Stimulated activated CD4-positive, alpha-beta T cell treated with anti-CD3 and anti-CD28 coated beads, Interleukin-2, amount 100 ng/mL, for 48 hours (primary cell): ENCODE measurements at places on chromosomes 7 and 10.

DNA sequence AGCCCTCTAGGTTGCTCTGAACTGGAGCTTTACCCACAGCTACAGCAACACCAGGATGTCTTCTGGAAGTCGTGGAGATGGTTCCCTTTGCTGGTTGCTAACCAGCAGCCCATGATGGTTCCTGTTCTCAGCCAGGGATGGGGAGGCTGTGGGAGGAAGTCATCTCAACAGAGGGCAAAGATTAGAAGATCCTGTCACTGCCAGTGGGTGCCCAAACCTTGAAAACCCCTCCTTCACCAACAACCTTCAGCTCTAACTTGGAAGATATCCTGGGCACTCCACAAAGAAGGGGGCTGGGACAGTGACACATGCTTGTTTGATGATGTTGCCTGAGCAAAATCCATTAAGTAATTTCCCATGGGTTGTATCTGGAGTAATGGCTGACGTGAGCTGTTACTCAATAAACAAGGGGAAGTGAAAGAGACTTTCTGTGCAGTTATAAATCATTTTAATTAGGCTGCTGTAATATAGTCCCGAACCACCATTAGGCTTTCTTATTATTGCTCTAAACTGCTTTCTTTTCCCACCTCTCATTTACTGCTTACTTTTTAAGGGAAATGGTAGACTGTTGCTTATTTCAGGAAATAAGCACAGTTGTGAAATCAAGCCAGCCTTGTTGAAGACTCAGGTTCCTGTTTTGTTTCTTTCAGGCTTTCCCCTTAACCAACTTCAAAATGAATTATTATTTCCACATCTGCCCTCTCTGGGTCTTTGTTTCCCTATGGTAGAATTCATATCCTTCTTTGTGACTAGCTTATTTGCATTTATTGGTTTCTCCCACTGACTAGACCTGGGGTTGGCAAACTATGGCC lies 124.8 kb downstream of the PPP1R17 start:
- DNase-seq: no peak

DNA sequence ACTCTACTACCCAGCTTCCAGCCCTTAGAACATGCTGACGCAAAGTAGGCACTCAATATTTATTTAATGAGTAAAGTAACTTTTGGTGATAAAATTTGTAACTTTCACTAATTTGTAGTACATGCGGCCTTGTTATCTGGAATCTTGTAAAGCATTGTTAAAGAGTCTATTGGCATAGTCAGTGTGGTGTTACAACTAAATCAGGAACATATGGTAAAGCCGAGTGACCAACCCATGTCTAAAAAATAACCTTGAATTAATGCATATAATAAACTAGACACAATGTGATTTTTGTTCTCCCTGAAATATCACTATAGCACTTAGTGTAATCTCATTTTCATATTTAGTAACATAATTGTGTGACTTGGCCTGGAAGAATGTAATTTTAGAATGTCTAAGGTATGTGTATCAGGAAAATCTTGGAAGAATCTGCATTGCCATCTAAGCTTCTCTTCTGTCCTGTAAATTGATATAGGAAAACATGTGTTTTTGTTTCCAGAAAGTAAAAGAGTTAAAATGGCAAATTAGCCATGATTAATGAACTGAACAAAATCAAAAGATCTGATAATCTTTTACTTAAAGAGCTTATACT lies 256.7 kb upstream of the GNAI1 start:
- no peak for DNase-seq

DNA sequence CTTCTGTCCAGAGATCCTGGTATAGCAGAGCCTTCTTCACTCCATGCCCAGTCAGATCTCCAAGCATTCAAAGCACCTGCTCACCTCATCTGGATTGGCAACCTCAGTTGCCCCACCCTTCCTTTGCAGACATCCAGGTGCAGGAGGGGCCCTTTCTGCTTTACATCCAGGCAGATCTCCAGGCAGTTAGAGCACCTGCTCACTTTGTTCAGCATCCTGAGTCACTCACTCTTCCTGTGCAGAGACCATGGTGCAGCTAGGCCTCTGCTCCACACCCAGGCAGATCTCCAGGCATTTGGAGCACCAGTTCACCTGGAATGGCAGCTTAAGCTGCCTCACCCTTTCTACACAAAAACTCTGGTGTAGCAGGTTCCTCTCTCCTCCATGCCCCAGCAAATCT lies 153.1 kb downstream of the CDK14 start:
- DNase-seq: no peak

GRCh38 chr10:52523696-52524095 lies 209.6 kb downstream of the DKK1 start:
- no peak for DNase-seq

GRCh38 chr7:94003446-94004023 lies 620 bp downstream of the BET1 start:
- no peak for DNase-seq

DNA sequence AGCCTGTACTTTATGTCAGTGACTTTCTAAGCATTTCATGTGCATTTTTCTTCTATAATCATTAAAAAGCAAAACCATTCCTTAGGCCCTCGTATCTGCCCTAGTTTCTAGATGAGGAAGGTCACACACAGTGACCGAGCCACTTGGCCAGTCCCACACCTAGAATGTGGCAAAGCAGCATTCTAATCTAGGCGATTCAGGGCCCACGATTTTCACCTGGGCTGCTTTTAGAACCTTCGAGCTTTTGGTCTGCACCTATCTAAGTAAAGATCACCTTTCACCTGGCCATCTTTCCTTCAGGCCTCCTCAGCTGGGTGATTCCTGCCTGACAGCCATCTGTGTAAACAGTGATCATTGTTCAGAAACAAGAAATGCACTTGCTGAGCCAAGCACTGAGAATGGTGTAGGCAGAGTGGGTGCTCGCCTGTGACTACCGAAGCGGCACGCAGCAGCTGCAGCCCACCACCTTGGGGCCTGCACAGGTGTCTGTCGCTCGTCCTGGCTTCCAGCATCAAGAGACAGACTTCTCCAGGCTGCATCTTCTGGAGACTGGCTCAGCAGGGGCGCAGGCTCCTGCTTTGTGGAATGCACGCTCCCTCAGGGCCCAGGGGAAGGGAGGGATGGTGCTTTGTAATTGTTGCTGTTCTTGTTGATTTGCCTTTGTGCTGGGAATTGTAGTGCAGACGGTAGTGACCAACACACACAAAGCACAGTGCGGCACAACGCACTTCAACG lies 149.0 kb upstream of the INSYN2A start:
- no peak for DNase-seq

GRCh38 chr10:7857262-7857661 lies 39.0 kb downstream of the TAF3 start:
- DNase-seq: no peak

- DNase-seq: no peak
Observed at GRCh38 chr10:69574571-69574978, 1.4 kb upstream of the NEUROG3 start.

- no peak for DNase-seq
Observed at GRCh38 chr7:127682140-127682539, 30.1 kb downstream of the SND1 start.

GRCh38 chr7:156402255-156402654 lies 238.3 kb upstream of the RNF32 start:
- DNase-seq: no peak

DNA sequence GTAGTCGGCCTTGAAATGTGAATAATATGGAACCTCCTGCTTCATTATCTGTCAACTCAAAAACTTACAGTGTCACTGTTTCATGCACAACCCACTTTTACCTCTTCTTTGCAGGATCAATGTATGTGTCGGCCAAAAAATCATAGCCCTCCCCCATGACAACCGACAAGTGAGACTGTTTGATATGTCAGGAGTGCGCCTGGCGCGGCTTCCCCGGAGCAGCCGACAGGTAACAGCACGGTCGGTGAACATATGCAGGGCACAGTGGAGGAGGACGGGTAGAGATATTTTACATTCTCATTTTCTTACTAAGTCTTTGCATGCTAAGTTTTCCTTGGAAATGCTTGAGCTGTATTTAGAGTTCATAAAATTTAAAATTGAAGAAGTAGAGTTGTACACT lies 68.6 kb downstream of the WDR37 start:
- no peak for DNase-seq
